ENCODE measurements at places on chromosomes 2 and 18.

DNA sequence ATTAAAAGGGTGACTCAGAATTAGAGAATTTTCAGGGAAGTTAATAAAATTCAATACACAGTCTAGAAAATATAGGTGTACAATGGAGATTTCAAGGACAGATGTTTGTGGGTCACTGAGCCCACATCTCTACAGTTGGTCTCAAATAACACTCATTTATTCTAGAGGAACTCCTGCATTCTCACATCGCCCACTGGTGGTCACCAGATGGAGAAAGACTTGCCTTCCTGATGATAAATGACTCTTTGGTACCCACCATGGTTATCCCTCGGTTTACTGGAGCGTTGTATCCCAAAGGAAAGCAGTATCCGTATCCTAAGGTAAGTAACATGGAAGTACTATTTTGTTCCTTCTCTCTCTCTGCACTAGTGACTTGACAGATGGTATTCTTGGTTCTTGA lies 1297.1 kb downstream of the DPP10 start:
- no peak for DNase-seq

DNA sequence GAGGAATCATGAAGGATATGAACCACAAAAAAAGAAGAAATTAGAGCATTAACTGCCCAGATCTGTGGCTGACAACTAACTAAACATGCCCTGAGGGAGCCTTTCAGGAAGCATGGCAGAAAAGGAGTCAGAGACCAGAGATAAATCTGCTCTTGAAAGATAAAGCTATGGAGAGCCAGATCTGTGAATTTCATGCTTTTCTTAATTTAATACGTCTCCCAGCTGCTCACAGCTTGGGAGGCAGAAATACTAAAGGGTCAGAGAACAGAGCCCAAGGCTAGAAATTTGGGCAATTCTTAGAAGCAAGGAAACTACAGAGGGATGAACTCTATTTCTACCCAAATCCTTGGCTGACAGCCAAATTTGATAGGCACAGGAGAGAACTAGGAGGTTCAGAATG lies 223.0 kb upstream of the DPP10 start:
- no peak for DNase-seq

GRCh38 chr2:112077814-112078213 lies 22.7 kb downstream of the TMEM87B start:
- no peak for DNase-seq

DNA sequence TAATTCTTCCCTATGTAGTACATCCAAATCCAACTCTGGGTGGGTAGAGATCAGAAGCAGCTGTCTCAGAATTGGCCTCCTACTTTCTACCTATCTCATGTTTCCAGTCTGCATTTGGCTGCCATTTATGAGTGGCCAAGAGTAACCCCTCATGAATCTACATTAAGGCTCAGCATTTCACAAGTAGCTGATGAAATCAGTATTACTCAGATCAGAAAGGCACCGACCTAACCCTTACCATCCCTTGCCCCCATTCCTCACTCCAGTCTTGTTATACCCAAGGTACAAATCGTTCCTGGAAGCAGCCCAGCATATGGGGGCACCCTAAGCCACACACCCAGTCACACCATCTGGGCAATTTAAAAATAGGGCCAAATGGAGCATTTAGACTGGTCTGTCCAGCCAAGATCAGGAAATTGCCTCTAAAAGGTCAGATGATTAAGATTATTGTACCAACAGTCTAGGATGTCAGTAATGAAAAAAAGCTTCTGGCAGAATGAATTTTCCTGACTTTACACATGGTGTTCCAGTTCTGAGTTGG lies 37.1 kb downstream of the CD28 start:
- no peak for DNase-seq

- no peak for DNase-seq
Observed at GRCh38 chr2:187438455-187438854, 9.6 kb downstream of the CALCRL start.

- DNase-seq = no peak
Observed at GRCh38 chr2:8036366-8036765, 645.5 kb upstream of the ID2 start.

DNA sequence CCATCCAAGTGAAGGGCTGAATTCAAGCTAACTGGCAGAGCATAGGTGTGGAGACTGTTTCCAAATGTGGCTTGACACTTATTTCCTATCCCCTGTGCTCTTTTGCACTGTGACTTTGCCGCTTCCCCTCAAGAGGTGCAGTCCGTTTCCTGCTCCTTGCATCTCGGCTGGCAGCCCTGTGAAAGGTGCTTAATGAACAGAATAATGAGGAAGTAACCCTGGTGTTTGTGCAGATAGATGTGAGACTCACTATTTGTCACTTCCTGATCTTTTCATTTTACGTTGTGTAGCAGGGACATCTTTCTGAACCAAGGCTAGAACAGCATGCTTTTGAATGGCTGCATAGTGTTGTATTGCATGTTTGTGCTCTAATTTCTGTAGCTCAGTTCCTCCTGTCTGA lies 60.8 kb downstream of the CEP192 start:
- DNase-seq = no peak

DNA sequence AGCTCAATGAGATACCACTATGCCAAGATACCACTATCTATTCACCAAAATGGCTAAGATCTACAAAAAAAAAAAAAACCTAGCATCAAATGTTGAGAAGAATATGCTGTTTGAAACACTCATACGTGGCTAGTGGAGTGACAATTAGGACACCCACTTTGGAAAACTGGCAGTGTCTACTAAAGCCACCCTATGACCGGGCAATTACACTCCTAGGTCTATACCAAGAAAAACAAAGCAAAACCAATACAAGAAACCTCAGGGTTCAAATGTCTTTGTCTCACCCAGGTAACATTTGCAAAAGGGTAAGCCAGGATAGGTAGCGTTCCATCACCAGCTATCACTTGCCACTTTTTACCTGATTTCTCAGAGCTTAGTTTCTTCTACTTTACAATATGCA lies 123.6 kb upstream of the CAB39 start:
- no peak for DNase-seq

DNA sequence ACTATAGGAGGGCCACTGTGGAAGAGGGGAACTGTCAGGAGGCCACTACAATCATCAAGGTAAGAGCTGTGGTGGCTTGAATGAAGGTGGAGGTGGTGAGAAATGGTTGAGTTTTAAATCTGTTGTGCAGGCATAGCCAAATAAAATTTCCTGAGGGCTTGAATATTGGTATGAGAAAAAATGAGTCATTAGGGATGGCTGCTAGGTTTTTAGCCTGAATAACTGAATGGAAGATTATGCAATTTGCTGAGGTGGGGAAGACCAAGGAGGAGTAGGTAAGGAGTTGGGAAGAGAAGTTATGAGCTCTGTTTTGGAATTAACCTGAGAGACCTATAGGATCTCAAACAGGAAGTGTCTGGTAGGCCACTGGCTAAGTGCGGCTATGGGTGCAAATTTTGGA lies 84.0 kb downstream of the KLHL14 start:
- DNase-seq = no peak

DNA sequence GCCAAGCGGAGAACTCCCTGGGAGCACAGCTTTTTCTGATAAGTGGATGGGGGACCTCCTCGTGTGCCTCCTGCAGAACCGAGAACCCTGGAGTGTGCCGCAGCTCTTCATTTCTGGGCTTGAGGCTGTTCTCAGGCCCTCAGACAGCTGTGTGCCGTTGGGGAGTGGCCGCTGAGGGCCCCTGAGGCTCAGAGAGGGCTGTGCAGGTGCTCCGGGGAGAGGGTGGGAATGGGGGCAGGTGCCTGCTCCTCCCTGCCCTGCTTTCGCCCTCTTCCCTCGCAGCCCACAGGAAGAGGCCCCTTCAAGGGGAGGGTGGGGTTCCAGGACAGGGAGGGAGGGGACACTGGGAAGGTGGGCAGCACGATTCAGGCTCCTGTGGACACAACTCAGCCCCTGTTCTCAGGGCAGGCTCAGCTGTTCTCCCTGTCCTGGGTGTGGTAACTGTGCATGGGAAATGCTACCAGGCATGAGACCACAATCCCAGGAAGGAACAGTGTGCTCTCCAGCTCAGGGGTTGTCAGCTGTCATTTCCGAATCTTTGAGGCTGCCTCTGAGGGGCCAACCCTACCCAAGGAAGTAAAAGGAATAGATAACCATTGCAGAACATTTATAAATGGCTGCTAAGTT lies 11.3 kb downstream of the LCT start:
- DNase-seq = no peak

DNA sequence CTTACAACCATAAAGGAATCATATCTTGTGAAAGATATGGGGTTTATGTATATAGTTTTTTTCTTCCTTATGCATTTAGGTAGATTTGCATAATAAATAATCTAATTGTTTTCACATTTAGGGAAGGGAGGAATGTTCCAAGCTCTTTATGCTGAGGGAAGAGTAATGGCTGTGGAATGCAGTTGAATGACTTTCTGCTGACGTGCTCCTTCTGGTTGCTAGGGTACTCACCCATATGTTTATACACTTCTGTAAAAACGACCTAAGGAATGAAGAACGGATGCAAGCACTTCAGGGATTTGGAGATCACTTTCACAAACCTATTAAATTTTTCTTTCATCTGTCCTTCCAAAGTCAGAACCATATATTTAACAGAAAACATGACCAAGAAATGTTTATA lies 29.2 kb upstream of the PPP4R1 start:
- DNase-seq = peak; percentile 61

DNA sequence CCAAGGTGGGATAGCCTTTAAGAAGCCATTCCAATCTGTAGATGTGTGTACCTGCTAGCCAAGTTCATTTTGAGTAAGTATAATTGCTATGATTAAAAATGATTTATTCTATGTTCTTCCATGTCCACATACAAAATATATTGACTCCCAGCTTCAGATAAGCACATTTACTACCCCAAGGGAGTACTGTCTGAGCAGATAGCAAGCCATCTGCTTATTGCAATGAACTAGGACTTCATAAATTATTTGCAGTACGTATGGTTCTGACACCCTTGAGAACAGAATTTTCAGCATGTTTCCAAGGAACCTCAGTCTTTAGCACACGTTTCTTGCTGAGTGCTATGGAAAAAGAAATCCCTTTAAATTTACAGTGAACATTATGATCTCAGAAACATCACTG lies 28.2 kb downstream of the ABCG5 start:
- no peak for DNase-seq

DNA sequence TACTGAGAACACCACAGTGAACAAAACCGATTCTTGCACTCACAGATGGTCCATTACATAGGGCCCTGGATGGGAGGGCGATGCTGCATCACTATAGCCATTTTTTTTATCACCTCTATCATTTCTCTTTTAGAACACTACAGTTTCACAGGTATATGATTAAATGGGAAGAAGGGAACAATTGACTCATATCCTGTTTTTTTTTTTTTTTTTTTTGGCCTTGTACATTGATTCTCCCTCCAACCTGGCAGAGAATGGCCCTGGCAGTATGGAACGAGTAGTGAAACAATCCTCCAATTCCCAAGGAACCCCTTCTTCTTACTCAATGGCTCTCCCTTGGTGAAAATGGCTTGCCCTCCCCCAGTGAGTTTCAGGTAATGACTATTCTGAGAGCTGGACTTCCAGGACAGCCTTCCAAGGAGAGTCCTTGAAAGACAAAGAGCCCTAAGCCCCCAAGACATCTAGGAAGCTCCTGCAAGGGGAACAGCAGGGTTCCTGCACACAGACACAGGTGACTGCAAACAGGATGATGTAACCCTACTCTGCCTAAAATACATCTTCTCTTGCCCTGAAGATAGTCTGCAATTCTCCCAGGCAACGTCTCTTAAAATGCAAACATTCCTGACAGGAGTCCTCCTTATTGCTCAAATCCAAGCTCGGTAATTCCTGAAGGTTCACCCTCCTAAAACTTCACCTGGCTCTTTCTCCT lies 405.4 kb downstream of the SETBP1 start:
- DNase-seq = no peak

DNA sequence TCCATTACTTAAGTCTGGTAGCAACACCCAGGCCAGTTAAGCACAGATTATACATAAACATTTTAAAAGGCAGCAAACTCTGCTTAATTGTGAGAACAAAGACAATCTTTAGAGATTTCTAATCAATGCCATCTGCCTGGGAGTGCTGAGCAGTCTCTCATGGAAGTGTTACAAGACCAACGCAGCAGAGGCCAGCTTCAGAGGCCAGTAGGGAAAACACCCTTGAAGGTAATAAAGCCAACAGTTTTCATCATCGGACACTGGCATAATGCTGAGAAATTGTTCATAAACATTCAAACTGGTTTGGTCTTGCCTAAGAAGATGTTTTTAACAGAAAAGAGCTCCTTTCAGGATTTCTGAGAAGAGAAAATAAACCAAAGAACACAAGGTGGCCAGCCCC lies 35.0 kb downstream of the EPB41L3 start:
- DNase-seq = no peak

- no peak for DNase-seq
Observed at GRCh38 chr2:220103596-220103995, 476.2 kb downstream of the SLC4A3 start.

DNA sequence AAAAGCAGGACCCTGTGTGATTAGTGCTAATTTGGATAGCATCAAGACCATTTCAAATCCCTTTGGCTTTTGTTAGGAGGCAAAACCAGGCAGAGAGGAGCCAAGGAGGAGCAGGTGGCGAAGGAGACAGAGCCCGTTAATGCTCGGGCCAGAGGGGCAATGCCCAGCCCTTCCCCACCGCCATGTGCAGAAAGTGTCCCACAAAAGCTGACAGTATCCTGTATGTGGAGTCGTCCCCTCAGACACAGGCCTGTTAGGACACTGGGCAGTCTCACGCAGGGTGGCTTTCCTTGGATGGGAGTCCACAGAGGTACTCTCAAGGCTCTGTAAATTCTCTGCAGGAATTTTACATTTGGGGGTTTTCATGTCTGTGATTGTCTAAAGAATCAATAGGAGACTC lies 44.8 kb upstream of the TFCP2L1 start:
- DNase-seq = no peak

- DNase-seq = no peak
Observed at GRCh38 chr2:153464395-153464794, 14.2 kb downstream of the RPRM start.

DNA sequence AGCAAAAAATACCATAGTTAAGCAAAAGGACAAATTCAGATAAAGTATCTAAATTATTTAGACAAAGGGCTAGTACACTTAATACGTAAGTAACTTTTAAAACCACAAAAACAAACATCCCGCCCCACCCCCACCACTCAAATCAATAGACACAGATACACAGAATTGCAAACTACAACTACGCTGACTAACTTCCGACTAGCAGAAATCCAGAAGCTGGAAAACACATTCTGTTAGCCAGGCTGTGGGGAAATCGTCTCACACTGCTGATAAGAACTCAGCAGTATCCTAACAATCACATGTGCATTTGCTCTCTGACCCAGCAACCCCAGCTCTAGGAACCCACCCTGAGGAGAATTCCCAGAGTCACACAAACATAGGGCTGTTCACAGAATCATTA lies 16.6 kb downstream of the FAM168B start:
- no peak for DNase-seq

GRCh38 chr2:176268976-176269318 lies 295 bp upstream of the MTX2 start:
- no peak for DNase-seq

DNA sequence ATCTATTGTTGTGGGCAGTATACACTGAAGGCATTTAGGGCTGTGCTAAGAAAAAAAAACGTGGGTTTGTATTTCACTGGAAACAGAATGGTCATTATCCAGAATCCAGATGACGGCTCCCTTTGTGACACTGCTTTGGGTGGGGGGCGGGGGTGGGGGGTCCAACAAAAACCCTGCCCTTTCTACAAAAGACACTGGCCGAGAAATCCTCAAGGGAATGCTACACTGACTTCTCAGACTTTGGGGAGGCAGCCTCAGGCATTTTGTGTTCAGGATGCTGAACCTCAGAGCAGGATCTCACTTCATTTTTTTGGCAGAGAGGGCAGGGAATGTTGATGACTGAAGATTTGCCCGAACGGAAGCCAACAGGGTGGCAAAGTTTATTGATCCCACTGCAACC lies 417.1 kb downstream of the HRH4 start:
- DNase-seq = no peak

- no peak for DNase-seq
Observed at GRCh38 chr2:233714121-233714520, 1.4 kb downstream of the UGT1A5 start.

All from H54 (cell line).